Mammary epithelial cell (primary cell): ENCODE measurements at places on chromosomes 11 and 22. TPM values are rescaled to one million over a fixed set of nuclear protein-coding genes. Genes with fewer than 3 reads are reported as not detected.

DNA sequence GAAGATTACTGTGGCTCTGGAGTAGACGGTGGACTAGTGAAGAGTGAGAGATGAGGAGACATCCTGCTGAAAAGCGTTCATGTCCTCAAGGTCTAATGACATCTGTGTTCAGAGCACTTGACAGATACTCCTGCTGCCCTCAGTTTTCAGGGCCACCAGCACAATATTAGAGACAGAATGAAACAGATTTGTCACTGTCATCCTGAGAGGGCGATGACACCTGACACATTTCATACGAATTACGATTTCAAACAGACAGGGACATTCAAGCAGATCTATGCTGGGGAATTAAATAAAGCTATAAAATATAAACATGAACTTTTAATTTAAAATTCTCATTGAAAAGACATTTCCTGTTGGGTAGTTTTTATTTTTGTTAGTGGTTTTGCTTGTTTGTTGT is 29.1 kb downstream of the SVIP start:
- no peak for DNase-seq

The NXPE1 gene
- total RNA-seq: not detected in 2 replicates

- no peak for DNase-seq
These were observed 52.8 kb downstream of the CYTH4 start for GRCh38 chr22:37334859-37335805.

DNA sequence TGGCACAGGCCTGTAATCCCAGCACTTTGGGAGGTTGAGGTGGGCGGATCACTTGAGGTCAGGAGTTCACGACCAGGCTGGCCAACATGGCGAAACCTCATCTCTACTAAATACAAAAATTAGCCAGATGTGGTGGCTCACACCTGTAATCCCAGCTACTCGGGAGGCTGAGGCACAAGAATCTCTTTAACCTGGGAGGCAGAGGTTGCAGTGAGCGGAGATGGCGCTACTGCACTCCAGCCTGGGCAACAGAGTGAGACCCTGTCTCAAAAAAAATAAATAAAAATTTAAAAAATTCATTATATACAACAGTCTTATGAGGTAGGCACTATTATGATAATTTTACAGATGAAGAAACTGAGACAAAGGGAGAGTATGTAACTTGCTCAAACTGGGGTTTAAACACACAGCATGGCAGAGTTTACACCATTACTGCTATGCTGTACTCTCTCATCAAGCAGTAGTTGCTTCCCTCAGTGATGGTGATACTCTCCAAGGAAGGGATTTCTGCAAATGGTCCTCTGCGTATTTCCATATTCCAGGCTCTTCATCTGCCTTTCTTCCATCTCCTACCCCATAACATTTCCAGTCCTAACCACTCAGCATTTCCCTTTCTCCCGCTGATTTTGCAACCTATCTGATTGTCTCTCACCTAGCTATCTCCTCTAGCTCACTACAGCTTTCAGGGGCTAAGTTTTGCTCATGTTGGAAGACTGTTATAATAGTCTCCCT is 95.3 kb downstream of the CCDC83 start:
- no peak for DNase-seq

The OR51E2 gene
- not detected in 2 replicates for total RNA-seq

GRCh38 chr11:78795621-78796261 is 221.1 kb upstream of the NARS2 start:
- no peak for DNase-seq

The INPP5J gene
- 0.50 TPM for total RNA-seq
